NCI-H774 (cell line): ENCODE measurements at places on chromosomes 4 and X.

- DNase-seq: no peak
Measured at GRCh38 chrX:141732031-141732430, 33.5 kb upstream of the SPANXD start.

DNA sequence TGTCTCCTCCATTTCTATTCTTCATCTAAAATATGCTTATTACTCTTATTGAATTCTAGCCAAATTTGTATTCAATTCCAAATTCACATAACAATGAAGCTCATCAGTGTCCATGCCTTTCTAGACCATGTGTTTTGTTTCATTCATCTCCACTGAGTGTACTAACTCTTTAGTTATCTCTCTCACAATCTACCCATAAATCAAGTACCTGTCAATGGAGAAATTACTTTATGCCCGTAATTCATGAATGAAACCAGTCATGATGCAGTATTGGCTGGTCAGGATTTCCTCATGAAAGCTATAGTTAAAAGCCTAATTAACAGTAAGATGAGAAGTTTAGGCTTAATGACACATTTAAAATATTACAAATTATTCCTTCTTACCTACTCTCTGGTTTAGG is 12.2 kb upstream of the TMPRSS11F start:
- no peak for DNase-seq

- no peak for DNase-seq
Measured at GRCh38 chr4:130183766-130184165, 1087.8 kb downstream of the C4orf33 start.

DNA sequence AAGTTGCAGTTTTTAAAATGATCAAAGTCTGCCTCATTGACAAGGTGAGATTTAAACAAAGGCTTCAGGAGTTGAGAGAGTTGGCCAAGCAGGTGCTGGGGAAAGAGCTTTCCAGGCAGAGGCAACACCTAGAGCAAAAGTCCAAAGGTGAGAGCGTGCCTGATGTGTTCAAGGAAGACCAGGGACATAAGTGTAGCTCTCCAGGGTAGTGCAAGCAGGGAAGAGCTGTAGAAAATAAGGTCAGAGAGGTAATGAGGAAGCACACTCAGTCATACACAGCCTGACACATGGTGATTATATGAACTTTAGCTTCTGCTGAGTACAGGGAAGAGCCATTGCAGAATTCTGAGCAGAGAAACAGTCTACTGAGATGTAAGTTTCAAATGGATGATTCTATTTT is 265.0 kb upstream of the NWD2 start:
- no peak for DNase-seq

DNA sequence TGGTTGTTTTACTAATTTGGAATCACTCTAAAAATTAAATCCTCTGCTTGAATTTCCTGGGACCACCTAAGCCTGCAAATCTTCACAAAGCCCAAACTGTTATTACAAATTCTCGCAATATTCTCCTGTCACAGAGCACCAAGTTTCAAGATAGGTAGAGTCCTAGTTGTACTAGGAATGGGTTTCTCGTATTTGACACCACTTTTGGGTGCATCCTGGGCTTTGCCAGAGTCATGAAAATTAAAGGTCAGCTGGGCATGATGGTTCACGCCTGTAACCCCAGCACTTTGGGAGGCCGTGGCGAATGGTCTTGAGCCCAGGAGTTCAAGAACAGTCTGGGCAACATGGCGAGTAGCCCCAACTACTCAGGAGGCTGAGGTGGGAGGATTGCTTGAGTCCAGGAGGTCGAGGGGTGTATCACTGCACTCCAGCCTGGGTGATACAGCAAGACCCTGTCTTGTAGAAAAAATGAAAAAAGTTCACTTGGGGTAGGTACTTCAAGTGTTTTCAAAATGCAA is 30.6 kb upstream of the MANBA start:
- no peak for DNase-seq

DNA sequence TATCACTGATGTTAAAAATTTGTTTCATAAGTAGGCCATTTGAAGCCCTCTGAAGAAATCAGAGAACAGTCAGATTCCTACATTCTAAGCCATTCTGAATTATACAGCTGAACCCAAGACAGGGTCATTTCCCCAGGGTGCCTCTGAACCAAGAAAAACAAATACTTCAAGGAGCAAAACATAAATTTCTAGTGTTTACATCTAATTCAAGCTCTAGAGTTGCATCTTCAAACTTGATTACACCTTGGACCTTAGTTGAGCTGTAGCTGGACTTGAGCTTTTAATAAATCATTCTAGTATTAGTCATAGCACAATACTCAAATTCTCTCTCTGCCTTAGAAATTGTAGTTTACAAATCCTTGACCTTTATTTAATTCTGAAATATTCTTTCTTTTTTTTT is 87.6 kb upstream of the IL15 start:
- DNase-seq: no peak

- DNase-seq: no peak
Measured at GRCh38 chrX:19627533-19627932, 112.2 kb upstream of the MAP3K15 start.

DNA sequence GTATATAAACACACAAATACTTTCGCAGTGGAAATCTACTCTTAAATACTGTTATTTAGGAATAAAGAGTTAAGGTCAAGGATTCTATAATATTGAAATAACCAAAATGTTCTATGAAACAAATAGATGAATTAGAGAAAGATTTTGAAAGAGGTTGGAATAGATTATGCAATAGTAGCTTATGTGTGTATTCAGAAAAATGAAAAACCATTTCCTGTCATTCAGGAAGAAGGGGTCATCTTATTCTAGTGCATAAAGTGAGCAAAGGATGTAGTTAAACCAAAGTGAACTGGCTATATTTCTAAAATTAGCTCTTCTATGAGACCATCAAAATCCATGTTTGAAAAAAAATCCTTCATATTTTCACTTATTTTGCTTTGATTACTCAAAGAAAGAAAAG is 30.0 kb upstream of the MYOZ2 start:
- no peak for DNase-seq

DNA sequence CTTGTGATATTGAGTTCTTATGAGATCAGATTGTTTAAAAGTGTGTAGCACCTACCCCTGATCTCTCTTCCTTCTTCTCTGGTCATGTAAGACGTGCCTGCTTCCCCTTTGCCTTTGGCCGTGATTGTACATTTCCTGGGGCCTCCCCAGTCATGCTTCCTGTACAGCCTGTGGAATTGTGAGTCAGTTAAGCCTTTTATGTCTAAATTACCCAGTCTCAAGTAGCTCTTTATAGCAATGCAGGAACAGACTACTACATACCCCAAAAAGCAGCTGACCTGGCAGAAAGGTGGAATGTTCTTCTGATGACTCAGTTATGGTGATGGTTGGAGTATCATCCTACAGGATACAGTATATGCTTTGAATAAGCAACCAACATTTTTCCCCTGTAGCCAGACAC is 11.4 kb upstream of the MCUB start:
- no peak for DNase-seq

DNA sequence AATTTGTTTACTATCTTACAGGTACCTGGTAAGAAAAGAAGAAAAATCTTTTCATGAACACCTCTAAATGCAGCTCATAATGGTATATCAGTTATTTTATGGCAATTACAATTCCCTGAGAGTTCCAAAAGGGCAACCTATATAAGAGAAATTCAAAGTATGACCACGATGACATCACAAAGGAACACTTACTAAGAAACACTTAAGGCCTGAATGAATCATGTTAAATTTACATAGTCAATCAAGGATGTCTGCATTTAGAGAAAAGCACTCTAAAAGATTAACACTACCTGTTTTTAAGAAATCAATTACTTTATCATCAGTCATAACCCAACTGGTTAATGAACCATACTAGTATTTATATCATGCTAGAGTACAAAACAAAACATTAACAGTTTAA is 63.9 kb downstream of the LCORL start:
- no peak for DNase-seq

DNA sequence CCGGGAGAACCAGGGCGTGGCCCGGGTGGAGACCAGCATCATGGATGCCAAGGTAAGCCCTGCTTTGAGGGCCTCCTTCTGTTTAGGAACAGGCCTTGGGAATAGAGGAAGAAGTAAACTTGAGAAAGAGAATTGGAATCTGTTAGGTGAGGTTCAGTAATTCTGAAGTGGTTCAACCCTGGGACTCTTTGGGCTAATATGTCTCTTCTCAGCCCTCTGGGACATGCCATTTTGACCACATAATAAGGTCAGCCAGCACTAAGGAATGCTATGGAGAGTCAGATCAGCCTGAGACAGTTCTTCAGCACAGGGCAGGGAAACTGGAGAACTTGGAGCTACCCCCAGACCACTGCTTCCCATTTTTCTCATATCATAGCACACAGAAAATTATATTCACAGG is 63.3 kb upstream of the PRPS1 start:
- no peak for DNase-seq

DNA sequence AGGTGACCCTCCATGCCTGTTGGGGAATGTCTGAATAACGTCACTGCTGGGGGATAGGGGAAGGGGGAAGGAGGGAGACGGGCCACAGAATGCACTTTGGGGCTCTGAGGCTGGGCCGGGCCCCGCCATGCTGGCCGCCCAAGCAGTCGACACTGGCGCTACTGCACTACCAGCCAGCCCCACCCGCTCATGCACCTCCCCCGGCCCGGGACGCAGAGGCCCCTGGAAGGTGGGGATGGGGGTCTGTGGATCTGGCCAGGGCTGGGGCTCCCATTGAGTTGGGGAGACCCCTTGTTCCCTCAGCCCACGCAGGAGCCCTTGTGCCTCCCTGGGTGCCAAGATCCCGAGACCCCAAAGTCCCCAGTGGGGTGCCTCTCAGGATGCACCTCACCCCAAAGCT is 17.8 kb downstream of the FLNA start:
- DNase-seq: no peak

GRCh38 chrX:72203421-72203820 is 21.9 kb downstream of the PIN4 start:
- DNase-seq: no peak

GRCh38 chr4:95602872-95603271 is 54.1 kb upstream of the UNC5C start:
- DNase-seq: no peak

DNA sequence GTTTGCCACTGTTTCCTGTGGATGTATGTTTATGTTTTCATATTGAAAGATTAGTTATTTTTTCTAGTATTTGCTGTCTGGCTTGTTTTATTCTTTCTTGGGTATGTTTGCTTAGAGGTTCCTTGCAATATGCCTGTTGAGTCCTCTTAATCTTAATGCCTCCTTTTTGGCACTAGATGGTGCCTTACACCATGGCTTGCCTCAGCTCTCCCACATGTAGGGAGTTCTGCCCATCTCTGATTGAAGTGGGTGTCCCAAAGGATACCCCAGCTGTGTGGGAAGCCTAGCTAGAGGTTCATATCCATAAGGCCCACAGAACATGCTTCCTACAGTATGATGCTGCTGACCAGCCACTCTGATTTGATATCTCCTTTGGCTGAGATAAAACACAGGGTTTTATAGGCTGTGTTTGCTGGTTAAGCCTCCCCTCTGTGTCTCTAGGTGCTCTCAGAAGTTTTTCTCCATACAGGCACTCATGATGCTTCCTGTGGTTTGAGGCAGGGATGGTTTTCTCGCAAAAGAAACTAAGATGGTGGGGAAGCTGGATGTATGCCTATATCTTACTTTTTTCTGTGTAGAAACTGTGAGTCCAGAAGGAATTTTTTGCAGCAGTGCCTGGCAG is 162.4 kb downstream of the ASB9 start:
- DNase-seq: no peak

GRCh38 chr4:94452476-94453371 is 982 bp downstream of the PDLIM5 start:
- DNase-seq: no peak

- no peak for DNase-seq
Measured at GRCh38 chr4:73871511-73872310, 2.5 kb downstream of the CXCL1 start.

DNA sequence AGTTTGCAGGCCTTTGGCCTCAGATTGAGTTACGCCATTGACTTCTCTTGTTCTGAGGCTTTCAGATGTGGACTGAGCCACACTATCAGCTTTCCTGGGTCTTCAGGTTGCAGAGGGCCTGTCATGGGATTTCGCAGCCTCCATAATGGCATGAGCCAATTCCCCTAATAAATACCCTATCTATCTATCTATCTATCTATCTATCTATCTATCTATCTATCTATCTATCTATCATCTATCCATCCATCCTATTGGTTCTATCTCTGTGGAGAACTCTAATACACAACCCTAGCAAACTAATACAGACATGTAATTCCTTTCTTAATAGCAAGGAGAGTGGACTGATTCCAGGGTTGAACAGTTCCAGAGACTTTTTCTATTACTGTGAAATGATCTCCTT is 9.5 kb upstream of the STIM2 start:
- no peak for DNase-seq

- peak; percentile 64 for DNase-seq
Measured at GRCh38 chrX:54950730-54951375, 30.2 kb downstream of the TRO start.

GRCh38 chrX:130416785-130417184 is 15.0 kb downstream of the RBMX2 start:
- DNase-seq: no peak

- DNase-seq: no peak
Measured at GRCh38 chr4:40623707-40624106, 6.0 kb downstream of the RBM47 start.

DNA sequence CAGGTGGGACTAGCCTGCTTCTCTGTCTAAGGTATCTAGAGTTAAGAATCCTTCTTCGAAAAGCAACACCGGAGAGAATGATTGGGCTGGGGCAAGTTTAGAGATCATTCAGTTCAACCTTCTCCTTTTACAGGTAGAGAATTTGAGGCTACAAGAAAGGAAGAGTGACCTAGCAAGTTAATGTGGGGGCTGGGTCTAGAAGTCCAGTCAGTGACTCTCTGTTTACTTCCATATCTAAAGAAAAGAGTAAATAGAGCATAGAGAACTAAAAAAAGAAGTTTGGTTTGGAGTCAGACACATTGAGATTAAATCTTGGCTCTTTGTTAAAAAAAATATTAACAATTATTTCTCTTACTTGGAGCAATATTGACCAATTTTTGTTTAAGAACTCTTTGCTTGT is 64.1 kb upstream of the NPNT start:
- no peak for DNase-seq

DNA sequence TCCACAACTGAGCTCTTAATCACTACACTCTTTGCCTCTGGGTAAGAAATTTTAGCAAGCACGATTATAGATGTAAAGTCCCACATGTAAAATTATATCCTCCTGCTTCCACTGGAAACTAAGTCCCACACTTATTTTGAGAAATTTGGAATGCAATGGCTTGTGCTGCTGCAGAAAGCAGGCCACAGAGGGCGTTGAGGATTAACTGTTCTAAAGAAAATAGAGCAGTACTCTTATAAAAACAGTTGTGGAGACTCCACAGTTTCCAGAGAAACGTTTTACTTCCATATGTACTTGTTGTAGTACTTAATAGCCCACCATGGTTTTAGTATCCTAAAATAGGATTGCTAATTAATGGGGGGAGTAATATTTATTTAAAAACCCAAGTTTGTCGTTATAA is 1.7 kb upstream of the CENPC start:
- no peak for DNase-seq

GRCh38 chr4:144711700-144712456 is 65.9 kb downstream of the HHIP start:
- DNase-seq: no peak

GRCh38 chr4:24453951-24454350 is 130.4 kb downstream of the DHX15 start:
- DNase-seq: no peak

GRCh38 chr4:82589756-82590155 is 28.0 kb upstream of the TMEM150C start:
- DNase-seq: no peak
